Activated naive CD4-positive, alpha-beta T cell (primary cell): ENCODE measurements at places on chromosomes 6 and 20.

GRCh38 chr6:25788305-25788922 lies 33.9 kb downstream of the SLC17A4 start:
- no peak for DNase-seq

DNA sequence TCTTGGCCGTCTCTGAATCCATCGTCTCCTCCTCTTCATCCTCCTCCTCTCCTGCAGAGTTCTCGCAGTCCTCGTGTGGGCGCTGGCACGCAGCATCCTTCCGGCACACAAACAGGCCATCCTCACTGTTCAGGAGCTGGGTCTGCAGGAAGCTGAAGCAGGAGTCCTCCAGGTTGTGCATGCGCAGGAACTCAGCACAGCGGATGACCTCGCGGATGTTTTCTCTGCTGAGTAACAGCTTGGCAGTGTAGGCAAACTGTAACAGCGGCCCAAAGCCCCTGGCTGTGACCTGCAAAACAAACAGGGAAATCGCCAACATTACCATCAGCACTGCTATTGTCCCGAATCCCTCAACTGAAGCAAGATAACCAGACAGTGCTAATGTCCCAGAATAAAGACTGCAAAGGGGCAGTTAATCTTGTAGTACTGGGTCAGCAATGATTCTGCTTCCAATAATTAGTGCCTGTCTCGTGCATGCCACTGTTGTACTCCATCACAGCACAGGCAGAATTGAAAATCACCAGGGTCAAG lies 57.4 kb downstream of the GJA10 start:
- DNase-seq: no peak

GRCh38 chr20:4617484-4617883 lies 104.2 kb upstream of the PRND start:
- DNase-seq: no peak

- DNase-seq: no peak
Measured at GRCh38 chr6:35465646-35466045, 2.6 kb upstream of the RPL10A start.

DNA sequence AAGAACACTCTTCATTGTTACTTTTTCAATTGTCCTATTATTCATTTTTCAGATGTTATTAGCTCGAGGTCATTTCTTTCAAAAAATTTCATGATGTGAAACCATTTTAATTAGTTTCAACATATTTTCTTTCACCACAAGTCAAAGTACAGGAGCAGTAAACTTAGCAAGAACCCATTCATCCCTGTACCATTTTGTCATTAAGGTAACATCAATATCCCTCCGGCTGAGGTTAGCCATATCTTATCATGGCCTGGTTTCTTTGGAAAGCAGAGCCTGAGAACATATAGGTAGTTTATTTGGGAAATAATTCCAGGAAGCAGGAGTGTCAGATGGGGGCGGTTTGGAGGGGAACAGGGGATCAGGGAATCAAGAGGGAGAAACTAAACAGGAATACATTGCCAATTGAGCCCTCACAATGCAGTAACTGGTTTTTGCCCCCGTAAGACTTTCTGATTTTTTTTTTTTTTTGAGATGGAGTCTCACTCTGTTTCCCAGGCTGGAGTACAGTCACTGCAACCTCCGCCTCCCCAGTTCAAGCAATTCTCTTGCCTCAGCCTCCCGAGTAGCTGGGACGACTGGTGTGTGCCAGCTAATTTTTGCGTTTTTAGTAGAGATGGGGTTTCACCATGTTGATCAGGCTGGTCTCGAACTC lies 83.7 kb downstream of the MKKS start:
- DNase-seq: no peak

DNA sequence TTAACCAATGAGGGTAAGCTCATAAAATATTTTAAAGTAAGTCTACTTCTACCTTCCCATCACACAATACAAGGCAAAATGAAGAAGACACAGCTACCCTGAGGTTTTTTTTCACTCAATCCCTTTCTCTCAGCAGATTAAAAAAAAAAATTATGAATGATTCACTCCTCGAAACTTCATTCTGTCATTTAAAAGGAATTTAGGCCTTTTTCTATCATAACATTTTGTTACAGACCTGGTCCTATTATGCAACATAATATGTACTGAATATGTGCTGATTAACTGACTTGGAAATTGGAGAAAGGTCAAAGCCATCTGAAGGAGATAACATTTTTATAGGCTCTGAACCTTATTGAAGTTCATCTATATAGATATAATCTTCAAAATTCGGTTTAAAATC lies 45.5 kb downstream of the PRL start:
- no peak for DNase-seq

- DNase-seq: no peak
Measured at GRCh38 chr6:129364037-129364436, 345.9 kb downstream of the ARHGAP18 start.
